ENCODE measurements at places on chromosomes 7 and 10. TPM values are rescaled to one million over a fixed set of nuclear protein-coding genes. Genes with fewer than 3 reads are reported as not detected.

DNA sequence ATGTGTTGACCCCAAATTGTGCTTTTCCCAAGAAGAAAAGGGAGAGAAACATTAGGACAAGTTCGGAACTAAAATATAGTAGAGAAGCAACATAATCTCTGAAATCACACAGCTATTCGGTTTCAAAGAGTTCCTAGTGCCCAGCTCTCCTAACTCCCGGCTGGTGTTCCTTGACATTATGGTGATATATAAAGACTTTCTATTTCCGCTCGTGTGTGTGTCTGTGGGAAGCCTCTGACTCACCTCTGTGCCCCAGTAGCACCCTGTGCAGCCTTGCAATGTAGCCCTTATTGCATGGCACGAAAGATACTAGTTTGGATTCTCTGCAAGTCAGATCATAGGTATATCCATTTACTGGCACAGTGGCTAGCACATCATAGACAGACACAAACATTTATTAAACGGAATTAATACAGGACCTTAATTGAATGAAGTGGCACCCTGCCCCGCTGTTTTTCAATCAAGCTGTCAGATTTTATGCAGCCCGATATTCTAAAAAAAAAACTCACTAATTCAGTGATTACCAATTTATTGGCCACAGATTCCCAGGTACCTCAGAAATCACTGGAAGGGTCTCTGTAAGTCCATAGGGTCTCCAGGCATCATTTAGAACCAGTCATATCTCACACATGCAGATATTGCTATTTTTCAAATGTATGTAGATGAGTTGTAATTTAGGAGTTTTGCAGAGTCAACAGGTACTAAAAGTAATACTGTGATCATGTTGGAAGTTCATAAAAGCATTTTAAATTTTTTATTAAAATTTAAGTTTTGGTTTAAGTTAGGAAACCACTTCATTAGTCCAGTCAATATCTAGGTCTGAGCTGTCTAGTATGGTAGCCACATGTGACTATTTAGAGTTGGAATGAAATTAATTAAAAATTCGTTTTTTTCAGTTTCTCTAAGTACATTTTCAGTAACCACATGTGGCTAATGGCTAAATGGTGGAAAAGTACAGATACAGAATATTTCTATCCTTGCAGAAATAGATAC lies 43.3 kb downstream of the SFTPD start:
- no peaks in the 10 kb centered on the region for H3K36me3 ChIP-seq
- H3K27ac ChIP-seq: no peak overlapping the region
- peaks cover 17% of the 10 kb centered on the region for H3K4me1 ChIP-seq
- no peak for DNase-seq

DNA sequence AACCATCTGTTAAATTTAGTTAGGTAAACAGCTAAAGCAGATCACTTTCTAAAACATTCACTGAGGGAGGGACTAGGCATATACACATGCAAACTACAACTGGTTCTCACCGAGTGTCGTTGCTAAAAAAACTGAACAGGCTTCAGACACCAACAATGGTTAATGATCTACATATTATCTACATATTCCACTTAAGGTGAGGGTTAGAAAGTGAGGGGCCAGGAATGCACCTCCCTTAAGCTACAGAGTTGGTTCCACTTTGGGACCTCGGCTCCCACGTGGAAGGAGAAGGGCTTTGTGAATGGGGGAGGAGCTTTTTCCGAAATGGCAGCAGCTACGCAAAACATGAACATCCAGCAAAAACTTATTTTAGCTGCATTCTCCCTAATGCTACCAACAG lies 5.8 kb downstream of the CTBP2 start:
- peak overlapping the region; percentile 94 for H3K27ac ChIP-seq
- H3K4me3 ChIP-seq: peak overlapping the region; percentile 41
- H3K4me1 ChIP-seq: peaks cover 70% of the 10 kb centered on the region

GRCh38 chr7:29078311-29079260 lies 67.8 kb downstream of the CPVL start:
- H3K27me3 ChIP-seq: peaks cover 8% of the 10 kb centered on the region
- no peaks in the 10 kb centered on the region for H3K36me3 ChIP-seq
- no peak overlapping the region for H3K27ac ChIP-seq
- DNase-seq: no peak

DNA sequence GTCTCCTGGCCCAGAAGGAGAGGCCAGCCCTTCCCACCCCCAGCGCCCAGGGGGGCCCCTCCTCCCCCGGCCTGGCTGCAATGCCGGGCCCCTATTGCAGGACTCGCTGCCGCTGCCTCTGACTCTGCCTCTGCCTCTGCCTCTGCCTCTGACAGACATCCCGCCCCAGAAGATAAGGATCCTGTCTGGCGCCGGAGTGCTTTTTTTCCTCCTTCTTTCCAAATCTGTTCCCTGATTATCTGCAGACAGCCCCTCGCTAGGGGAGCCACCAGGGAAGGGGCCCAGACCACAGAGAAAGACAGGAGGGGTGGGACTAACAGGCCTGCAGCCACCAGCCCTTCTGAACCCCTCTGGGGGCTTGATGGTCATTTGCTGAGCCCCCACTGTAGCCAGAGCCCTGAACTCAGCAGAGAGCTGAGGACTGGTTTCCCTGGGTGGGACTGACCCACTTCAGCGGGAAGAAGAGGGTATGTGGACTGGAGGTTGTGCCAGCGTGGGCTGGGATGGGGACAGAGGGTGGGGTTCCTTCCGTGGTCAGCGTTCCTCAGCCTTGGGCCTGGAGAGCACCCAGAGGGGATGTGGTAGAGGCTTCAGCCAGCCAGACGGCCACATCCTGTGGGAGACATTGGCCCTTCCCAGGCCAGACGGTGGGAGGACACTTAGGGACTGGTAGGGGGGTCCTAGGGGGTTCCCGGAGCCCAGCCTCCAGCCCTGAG lies 22.8 kb downstream of the UNC5B start:
- no peak overlapping the region for H3K27ac ChIP-seq
- no peaks in the 10 kb centered on the region for H3K27me3 ChIP-seq
- H3K4me1 ChIP-seq: no peaks in the 10 kb centered on the region
- no peak overlapping the region for H3K4me3 ChIP-seq

DNA sequence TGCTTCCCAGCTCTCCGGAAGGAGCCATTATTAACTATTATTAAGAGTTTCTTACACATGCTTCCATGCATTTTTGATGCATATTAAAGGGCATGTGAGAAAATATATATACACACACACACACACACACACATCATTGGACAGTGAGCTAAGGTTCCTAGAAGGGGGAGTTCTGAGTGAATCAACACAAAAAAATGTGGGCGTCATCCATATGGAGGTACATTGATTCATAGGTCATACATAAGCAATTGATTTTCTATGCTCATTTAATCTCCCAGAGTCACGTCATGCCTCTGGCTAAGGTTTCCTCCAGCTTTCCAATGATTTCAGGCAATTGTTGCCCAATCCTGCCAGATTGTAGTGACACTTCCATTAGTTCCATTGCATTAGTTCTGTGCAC lies 269.4 kb downstream of the DNAJB9 start:
- no peaks in the 10 kb centered on the region for H3K27me3 ChIP-seq
- no peaks in the 10 kb centered on the region for H3K36me3 ChIP-seq
- no peak overlapping the region for H3K4me3 ChIP-seq
- H3K27ac ChIP-seq: no peak overlapping the region
- H3K4me1 ChIP-seq: no peaks in the 10 kb centered on the region

DNA sequence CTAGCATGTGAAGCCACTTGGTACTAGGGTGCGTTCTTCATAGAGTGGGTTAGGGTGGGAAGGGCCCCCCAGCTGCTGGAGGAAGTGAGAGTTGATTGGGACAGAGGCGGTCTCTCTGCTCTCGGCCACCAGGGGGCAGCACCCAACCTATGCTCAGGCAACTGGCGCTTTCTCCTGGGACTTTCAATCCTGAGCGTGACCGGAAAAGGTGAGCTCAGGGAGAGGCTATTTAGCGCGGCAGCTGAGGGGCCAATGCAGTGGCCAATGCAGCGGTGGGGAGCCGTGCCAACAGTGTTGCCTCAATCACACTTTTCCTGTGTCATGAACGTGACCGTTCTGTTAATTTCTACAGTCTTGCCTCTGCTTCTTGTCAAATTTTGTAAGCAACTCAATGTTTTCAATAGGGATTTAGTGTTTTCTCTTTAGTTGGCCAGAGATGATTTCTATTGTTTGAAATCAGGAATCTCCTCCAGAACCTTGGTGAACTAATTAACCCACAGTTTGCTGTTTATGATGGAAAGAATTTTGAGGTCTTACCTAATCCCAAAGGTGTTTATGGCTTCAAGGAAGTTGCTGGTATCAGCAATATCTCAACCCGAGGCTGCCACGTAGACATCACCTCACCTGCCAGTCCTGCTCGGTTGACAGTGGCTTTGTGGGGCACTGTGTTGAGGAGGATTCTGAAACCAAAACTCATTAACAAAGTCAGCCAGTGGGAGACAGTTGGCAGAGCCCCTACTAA lies 67.9 kb upstream of the PDZD8 start:
- no peak for DNase-seq
- H3K27me3 ChIP-seq: peaks cover 34% of the 10 kb centered on the region
- H3K27ac ChIP-seq: no peak overlapping the region
- no peak overlapping the region for H3K4me3 ChIP-seq
- peaks cover 6% of the 10 kb centered on the region for H3K4me1 ChIP-seq

DNA sequence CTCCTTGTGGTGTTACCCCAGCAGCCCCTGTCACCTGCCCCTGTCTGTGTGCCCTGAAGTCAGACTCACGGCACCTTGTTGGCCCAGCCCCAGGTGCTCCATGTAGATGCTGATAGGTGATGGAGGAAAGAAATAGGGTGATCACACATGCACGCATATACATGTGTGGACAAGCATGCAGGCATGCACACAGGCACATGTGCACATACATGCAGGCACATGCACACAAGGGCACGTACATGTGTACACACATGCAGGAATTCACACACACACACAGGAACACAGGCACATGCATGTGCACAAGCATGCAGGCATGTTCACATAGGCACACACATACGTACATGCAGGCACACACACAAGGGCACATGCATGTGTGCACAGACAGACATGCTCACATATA lies 16.6 kb upstream of the ELFN1 start:
- H3K4me3 ChIP-seq: no peak overlapping the region
- no peak for DNase-seq
- no peak overlapping the region for H3K27ac ChIP-seq

DNA sequence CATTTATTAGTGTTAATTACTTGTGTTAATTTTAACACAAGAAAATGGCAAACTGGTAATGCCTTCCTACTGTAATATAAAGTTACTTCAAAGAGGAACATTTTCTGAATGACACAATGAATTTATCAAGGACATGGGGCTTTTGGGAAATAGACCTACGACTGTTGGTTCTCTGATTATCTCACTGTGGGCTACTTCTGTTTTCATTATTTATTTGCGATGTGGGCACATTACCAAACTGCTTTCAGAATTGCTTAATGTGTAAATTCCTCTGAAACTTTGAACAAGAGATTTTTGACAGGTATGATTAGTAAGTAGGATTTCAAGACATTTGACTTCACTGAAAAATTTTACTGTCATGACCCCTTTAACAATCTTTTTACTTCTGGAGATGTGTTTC lies 535.6 kb downstream of the CNTNAP2 start:
- no peaks in the 10 kb centered on the region for H3K36me3 ChIP-seq
- H3K27ac ChIP-seq: no peak overlapping the region
- no peak for DNase-seq
- H3K27me3 ChIP-seq: no peaks in the 10 kb centered on the region
- peaks cover 5% of the 10 kb centered on the region for H3K4me1 ChIP-seq
- H3K4me3 ChIP-seq: no peak overlapping the region

DNA sequence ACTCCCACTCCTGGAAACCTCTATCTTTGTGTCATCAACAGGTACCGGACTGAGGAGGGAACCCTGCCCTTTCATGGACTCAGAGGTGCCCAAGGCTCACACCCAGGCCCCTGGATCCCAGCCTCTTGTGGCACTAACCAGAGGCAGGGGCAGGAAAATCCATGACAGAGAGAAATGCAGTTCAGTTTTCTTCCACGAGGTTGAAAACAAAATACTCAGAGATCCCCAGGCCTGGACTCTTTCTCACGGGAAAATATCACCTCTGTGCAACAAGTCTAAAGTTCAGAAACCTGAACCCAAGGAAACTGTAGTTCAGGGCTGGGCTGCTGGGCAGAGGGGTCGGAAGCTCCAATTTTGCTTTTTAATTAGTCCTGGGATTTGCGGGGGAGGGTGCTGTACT lies 21.4 kb upstream of the OPN4 start:
- peaks cover 38% of the 10 kb centered on the region for H3K27me3 ChIP-seq
- no peak overlapping the region for H3K4me3 ChIP-seq
- H3K4me1 ChIP-seq: no peaks in the 10 kb centered on the region
- no peak overlapping the region for H3K27ac ChIP-seq

- no peaks in the 10 kb centered on the region for H3K27me3 ChIP-seq
- H3K4me3 ChIP-seq: no peak overlapping the region
- no peaks in the 10 kb centered on the region for H3K36me3 ChIP-seq
- no peak overlapping the region for H3K27ac ChIP-seq
- peaks cover 6% of the 10 kb centered on the region for H3K4me1 ChIP-seq
Observed at GRCh38 chr7:218316-218715, 25.9 kb downstream of the FAM20C start.

DNA sequence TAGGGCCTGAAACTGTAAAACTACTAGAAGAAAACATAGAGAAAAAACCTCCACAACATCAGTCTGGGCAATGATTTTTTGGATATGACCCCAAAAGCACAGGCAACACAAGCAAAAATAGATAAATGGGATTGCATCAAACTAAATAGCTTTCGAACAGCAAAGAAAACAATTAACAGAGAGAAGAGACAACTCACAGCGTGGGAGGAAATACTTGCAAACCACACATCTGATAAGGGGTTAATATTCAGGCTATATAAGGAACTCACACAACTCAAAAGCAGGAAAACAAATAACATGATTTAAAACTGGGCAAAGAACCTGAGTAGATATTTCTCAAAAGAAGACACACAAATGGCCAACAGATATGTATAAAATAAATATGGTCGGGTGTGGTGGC lies 7.7 kb upstream of the GSTK1 start:
- peaks cover 15% of the 10 kb centered on the region for H3K4me1 ChIP-seq
- no peaks in the 10 kb centered on the region for H3K27me3 ChIP-seq
- peaks cover 15% of the 10 kb centered on the region for H3K36me3 ChIP-seq
- H3K27ac ChIP-seq: no peak overlapping the region

- no peak overlapping the region for H3K27ac ChIP-seq
- H3K36me3 ChIP-seq: no peaks in the 10 kb centered on the region
- no peak for DNase-seq
- no peak overlapping the region for H3K4me3 ChIP-seq
- no peaks in the 10 kb centered on the region for H3K27me3 ChIP-seq
- peaks cover 7% of the 10 kb centered on the region for H3K4me1 ChIP-seq
Observed at GRCh38 chr10:72066318-72067284, 21.8 kb downstream of the SPOCK2 start.

GRCh38 chr7:116692401-116693308 lies 20.7 kb downstream of the MET start:
- peaks cover 24% of the 10 kb centered on the region for H3K27me3 ChIP-seq
- no peak for DNase-seq
- no peak overlapping the region for H3K4me3 ChIP-seq
- H3K4me1 ChIP-seq: no peaks in the 10 kb centered on the region

The OR2A42 gene
- total RNA-seq: not detected

The UNCX gene
- total RNA-seq: not detected

The TMEM236 gene
- 0.11 TPM for total RNA-seq

The IKZF5 gene
- total RNA-seq: 21.4 TPM

The SUMF2 gene
- total RNA-seq: 101 TPM

The SPDYE1 gene
- not detected for total RNA-seq

The BAMBI gene
- not detected for total RNA-seq

The KLF14 gene
- total RNA-seq: not detected

The ZNF853 gene
- total RNA-seq: 0.56 TPM

The CASP7 gene
- 45.8 TPM for total RNA-seq

All from natural killer cell treated with Interleukin-12 subunit alpha and Interleukin-12 subunit beta and Interleukin-15 and Interleukin-18, amount 100 ng/mL, for 72 hours (primary cell).